HuH-7.5 (cell line): ENCODE measurements at places on chromosomes 7 and 10.

DNA sequence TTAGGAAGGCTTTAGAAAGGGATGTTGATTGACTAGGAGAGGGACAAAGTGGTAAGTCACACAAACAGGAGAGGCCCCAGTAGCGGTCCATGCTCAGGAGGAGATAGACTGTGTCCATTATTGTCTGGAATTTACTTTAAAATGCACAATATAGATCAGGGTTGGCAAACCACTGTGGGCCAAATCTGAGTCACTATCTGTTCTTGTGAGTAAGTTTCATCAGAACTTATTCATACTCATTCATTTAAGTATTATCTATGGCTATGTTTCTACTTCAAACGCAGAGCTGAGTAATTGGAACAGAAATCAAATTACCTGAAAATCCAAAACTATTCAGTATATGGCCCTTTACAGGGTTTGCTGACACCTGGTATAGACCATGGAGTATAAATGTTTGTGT is 166.5 kb downstream of the COL28A1 start:
- no peak for DNase-seq

DNA sequence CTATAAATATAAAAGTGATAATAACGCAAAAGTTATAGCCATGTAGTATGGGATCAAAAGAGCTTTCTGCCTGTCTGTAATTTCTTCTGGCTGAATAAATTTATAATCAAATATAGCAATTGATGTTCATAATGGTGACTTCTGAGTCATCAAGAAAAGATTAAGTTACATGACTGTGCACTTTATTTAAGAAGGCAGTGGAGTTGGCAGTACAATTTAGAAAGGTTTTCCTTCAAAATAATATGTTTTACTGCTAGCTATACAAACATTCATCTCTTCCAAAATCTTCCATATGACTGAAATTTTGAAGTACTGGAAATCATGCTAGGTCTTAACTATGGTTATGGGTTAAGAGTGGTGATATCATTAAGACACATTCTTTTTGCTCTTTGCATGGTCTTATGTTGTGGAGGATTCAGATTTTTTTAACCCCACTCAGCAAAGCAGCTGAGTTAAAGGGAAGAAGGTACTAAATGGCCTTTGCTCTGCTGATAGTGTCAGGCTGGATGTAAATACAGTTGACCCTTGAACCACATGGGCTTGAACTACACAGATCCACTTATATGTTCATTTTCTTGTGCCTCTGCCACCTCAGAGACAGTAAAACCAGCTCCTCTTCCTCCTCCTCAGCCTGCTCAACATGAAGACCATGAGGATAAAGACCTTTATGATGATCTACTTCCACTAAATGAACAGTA is 323.6 kb downstream of the BBS9 start:
- no peak for DNase-seq

- DNase-seq: peak; percentile 64
Measured at GRCh38 chr7:27173511-27173955, 587 bp downstream of the HOXA10 start.

- DNase-seq: no peak
Measured at GRCh38 chr7:130359276-130359857, 14.8 kb downstream of the CPA5 start.

DNA sequence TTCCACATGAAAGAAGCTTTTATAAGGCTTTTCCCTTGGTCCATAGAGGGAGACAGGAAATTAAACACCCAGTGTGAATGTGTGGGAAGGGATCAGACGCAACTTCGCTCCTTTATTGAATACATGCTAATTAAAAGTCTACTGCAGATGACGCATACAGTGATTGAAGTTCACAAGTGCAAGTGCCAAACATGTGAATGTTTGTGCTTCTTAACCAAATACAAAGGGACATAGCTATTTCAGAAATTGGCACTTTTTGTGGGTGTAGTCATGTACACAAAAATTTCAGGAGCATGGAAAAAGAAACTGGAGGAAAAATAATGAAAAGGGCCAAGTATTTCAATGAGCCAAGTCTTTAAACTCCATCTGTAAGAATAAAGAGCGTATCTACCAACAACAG is 283.7 kb downstream of the SKAP2 start:
- DNase-seq: no peak

DNA sequence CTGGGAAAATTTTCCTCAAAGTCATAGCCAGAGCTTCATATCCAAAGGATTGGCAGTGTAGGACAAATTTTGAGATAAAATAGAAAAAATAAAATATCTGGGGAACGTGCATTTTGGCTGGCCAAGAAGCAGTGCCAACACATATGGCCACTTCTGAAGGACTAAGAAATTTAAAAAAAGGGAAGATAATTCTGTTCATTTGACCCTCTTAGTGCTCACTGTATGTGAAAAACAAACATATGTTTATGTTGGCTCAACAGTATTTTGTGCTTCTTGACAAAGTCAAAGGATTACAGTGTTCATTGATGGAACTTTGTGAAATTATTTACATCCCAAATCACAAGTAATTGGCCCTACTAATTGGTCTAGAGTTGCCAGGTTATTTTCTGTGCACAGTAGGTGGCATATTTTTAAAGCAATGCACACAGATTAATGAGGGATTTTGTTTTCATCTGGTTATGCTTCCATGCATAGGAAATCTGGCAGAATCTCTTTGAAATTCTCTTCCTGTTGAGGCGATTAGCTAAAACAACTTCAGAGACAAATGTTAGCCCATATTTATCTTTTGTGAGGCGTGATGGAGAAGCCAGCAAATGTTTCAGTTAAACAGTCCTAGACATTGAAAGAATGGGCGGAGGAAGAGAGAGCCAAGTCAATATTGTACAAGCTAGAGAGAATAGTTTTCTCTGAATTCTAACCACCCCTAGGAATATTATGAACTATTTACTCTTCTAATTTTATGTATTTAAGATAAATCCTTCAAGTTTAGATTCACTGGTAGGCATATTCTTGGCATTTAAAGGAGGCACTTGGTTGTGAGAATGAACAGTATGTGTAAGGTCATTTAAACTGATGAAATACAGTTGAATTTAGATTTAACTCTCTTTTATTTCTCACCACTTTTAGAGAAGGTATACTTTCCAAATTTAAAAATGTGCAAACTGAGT is 237.7 kb upstream of the MBL2 start:
- DNase-seq: no peak

DNA sequence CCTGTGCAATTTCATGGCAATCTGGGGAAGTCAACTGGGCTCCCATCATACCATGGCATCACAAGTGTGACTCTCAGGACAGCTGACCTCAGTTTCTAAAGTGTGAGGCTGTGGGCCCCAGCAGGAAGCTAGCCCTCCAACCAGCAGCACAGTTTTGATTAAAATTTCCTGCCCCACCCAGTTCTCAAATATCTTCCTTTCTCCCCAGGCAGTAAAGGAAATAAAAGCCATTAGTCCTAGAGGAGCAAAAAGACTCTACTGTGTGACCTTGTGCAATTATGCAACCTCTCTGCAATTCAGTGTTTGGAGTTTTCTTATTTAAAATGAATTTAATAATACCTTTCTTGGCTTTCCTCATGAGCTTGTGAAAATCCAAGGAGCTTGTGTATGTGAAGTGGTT is 143.1 kb upstream of the CDCA7L start:
- no peak for DNase-seq

DNA sequence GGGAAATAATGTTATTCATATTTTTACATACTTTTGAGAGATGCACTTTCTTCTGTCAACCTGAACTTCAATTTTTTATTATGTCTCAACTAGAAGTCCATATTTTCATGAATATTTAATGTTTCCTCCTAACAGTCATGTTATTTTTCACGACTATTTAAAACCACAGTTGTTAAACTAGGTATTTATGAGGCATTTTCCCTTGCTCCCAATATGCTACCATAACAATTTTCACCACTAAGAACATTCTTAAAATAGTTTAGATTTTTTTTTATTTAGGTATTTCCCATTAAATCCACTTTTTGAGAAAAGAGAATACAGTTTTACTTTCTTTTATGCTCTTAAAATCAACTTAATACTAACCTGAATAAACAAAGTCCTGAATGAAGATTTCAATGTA is 89.4 kb downstream of the JAZF1 start:
- no peak for DNase-seq

DNA sequence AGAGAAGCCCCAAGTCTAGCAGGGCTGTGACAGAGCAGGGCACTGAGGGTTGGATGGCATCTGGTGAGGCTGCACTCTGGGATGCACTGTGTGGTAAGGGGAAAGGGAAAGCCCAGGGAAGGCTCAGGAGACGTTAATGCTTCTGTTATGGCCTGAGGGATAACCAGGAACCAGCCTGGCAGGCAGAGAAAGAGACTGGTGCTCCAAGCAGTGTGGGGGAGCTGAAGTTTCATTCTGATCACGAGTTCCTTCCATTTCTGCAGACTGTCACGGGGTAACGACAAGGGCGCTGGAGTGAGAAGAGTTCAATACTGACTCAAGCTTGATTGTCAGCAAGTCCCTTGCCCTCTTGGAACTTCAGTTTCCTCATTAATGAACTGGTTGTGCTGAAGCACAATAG is 730.9 kb downstream of the GRID1 start:
- DNase-seq: no peak

- no peak for DNase-seq
Measured at GRCh38 chr10:63703113-63703670, 182.0 kb downstream of the REEP3 start.

- no peak for DNase-seq
Measured at GRCh38 chr10:29142516-29143314, 146.2 kb upstream of the LYZL1 start.

GRCh38 chr10:123621492-123621891 is 44.7 kb upstream of the GPR26 start:
- no peak for DNase-seq

DNA sequence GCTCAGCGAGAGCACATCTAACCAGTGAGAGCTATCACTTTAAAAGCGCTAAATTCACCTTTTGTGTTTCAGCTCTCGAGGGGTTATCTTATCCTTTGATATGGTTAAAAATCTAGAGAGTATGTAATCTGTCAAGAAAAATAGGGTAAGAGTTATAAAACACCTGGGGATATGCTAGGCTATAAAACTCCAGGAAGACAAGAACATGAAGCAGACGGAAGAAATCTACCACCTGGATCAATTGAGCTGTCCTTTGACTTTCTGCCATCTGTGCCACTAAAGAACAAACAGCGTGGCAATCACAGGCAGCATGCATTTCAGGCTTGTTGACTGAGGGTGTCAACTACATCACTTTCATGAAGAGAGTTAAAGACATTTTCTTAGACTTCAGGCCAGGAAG is 83.1 kb downstream of the ZNF248 start:
- DNase-seq: no peak

DNA sequence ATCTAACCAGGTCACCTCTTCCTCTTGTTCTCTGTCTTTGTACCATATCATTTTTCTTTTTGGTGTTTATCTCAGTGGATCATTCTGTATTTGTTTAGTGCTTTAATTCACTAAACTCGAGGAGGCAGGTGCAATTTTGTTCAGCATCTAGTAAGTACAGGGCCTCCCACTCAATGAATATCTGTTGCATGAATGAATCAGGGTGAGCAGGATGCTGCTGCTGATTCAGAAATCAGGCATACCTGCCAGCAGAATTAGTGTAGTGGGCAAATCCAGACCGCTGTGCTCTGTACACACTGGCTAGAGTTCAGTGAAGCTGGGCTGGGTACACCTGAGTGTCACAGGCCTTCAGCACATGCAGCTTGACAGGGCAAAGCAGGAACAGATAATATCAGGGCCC is 511.9 kb downstream of the SUGCT start:
- DNase-seq: no peak

DNA sequence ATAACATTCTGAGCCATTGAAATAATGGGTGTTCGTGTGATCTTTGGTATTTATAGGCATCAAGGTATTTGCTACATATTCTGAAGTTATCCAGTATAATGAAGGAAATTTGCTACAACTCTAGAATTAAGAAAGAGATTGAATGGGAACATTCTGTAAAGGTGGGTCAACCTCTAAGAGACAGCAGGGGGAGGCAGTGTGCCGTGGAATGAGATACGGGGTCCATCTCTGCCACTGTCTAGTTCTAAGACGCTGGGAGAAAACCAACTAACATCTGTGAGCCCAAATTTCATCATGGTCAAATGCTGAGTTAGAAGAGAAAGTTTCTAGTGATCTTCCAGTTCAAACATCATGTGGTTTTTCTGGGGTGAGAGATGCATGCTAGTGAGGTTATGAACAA is 368.9 kb downstream of the SORCS1 start:
- no peak for DNase-seq

GRCh38 chr10:42850931-42851330 is 68.3 kb downstream of the BMS1 start:
- DNase-seq: no peak

DNA sequence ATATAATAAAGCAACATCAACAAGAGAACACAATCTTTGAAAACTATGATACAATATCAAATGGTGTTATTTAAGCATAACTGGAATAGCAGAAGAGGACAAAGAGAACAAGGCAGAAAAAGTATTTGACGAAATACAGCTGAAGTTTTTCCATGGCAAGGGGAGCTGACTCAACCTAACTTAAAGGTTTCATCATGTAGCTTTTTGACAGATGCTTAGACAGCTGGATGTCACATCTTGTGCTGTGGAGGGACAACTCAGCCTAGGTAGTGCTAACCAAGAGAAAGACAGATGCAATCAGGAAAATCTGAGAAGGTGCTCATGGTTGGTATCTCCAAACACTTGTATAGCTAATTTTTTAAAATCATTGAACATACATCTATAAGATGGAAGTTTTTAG is 208.2 kb downstream of the TFEC start:
- no peak for DNase-seq

DNA sequence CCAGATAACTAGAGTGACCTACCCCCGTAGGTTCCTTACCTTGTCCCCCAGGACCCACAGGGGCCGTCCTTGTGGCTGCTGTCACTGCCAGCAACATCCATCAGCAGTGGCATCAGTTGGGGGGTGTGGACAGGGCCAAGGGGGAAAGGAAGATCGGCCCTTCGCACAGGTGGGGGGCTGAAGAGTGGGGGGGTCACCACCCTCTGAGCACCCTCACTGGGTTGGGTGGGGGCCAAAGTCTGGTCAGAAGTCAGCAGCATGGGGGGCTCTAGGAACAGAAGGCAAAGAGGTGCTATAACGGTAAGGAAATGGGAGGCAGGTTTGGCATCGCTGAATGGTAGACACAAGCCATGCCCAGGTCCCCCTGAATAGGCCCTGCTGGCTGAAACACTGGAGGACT is 4.6 kb downstream of the NOBOX start:
- DNase-seq: no peak

- DNase-seq: no peak
Measured at GRCh38 chr7:140920745-140921144, 4.0 kb downstream of the BRAF start.

DNA sequence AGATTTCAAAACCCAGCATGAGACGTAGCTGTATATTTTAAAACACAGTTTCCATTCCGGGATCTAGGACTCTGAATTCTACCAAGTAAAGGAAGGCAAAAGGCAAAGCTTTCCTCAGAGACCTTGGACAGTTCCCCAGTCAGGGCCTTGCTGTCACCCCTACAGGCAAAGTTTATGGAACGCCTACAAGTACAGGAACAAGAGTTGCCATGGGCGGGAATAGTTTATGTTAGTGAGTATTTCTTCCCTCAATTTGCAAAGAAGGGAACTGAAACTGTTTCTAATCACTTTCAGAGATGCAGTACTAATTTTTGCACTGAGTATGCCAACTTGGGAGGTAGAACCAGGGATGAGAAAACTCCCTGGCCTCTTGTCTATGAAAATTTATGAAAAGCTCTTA is 68.2 kb upstream of the LRGUK start:
- no peak for DNase-seq
